ENCODE measurements at places on chromosomes 3 and 15. TPM values are rescaled to one million over a fixed set of nuclear protein-coding genes. Genes with fewer than 3 reads are reported as not detected.

The DCUN1D1 gene
- total RNA-seq: 34.8 TPM

GRCh38 chr3:26623419-26624208 is 1.0 kb downstream of the LRRC3B start:
- no peak for DNase-seq

DNA sequence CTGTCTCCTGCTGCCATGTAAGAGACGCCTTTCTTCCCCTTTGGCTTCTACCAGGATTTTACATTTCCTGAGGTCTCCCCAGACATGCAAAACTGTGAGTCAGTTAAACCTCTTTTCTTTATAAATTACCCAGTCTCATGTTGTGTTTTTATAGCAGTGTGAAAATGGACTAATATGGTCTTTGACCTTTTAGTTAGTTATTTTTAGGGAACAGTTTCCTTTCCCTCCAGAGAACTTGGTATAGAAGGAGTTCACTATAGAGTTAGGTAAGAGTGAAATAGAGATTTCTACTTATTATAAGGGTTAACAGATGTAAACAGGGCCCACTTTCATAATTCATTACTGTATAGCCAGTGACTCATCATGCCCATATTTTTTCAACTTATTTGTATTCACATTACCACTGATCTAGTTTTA is 170.9 kb downstream of the UNC13C start:
- DNase-seq: no peak

GRCh38 chr3:53384465-53385423 is 37.4 kb upstream of the DCP1A start:
- no peak for DNase-seq

DNA sequence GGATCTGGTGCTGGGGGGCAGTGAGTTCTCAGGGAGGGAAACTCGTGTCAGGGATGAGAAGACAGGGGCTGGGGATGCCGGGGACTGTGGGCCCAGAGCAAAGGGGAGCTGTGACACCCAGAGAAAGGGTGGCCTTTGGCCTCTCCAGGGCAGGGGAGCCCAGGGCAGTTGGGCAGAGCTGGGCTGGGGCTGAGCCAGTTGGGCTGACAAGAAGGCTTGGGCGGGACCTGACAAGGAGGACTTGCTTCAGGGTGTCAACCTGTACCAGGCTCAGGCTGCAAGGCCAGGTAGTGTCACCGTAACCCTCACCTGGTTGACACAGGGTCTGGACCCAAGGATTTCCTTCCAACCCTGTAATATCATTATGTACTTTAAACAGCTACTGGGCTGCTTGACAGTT is 13.2 kb upstream of the ANPEP start:
- no peak for DNase-seq

DNA sequence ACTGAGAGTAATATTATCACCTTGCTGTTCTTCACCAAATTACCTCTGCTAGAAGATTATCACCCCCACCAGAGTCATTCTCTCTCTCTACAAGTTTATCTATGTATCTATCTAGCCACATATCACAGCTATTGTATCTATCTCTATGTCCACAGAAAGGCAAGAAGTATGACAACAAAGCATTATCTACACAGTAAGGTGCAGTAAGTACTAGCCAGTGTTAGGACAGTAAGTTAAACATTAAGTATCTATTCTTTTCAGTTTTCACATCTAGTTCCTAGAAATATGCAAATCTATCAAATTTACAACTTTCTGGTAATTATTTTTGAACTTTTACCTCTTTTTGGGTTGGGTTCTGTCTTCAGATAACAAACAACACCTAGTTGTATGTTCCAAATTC is 26.5 kb upstream of the XXYLT1 start:
- DNase-seq: no peak

The NME9 gene
- 0.44 TPM for total RNA-seq

DNA sequence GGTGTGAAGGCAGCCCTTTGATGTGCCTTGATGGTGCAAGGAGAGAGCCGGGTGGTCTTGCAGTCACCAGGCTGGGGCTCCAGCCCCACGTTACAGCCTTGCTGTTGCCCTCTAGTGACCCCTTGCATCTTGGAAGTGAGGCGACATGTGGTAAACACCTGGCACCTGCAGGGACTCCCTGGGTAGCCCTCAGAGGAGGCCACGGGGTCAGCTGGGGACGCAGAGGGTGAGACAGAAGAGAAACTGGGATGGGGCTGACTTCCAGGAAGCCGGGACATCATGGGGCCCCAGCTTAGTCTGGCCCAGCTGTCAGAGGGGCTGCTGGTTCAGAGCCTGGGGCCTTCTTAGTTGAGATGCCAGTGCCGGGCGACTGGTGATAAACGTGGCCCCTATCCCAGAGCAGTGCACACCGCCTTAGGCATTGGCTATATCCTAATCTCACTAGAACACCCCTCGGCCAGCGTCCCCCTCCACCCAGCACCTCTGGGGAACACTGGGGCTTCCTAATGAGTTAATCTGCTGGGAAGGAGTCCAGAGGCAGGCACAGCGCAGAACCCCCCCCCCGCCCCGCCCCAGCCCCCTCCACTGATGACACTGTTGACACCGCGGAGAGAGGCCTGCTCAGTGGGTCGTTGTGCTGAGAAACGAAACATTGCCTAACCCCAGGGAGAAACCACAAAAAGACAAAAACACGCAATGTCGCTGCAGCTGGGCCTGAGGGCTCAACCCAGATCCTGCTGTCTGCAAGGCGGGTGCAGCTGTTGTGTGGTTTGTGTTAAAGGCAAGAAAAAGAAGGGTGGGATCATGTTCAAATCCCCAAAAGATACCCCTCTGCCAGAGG is 60.5 kb upstream of the KLF13 start:
- peak; percentile 34 for DNase-seq

Data from heart right ventricle (tissue), 16 donors.